Stimulated activated CD4-positive, alpha-beta T cell treated with anti-CD3 and anti-CD28 coated beads, Interleukin-4, amount 100 ng/mL, for 1 hour (primary cell): ENCODE measurements at places on chromosomes 5 and 9.

DNA sequence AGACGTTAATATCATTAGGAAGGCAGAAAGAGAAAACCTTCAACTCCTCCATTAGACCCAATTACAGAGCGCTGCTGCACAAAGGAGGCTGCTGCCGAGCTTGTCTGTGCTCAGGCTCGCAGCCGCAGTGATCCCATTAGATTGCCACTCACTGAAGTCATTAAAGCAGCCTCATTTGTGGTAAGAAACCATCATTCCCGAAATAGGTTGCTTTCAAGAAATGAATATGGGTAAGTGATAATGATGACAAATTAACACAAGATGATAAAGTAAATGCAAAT, 137.2 kb downstream of the CAVIN4 start:
- DNase-seq = no peak

GRCh38 chr5:31221001-31221400, 27.5 kb downstream of the CDH6 start:
- DNase-seq = no peak

- DNase-seq = no peak
These were observed 113.8 kb upstream of the ZNF608 start for GRCh38 chr5:124860291-124860655.

- no peak for DNase-seq
These were observed 451.6 kb downstream of the TLE1 start for GRCh38 chr9:81237565-81238231.

GRCh38 chr9:120845255-120845654, 2.5 kb upstream of the PSMD5 start:
- peak; percentile 40 for DNase-seq

- no peak for DNase-seq
These were observed 143.3 kb downstream of the ARSB start for GRCh38 chr5:78841767-78842166.

DNA sequence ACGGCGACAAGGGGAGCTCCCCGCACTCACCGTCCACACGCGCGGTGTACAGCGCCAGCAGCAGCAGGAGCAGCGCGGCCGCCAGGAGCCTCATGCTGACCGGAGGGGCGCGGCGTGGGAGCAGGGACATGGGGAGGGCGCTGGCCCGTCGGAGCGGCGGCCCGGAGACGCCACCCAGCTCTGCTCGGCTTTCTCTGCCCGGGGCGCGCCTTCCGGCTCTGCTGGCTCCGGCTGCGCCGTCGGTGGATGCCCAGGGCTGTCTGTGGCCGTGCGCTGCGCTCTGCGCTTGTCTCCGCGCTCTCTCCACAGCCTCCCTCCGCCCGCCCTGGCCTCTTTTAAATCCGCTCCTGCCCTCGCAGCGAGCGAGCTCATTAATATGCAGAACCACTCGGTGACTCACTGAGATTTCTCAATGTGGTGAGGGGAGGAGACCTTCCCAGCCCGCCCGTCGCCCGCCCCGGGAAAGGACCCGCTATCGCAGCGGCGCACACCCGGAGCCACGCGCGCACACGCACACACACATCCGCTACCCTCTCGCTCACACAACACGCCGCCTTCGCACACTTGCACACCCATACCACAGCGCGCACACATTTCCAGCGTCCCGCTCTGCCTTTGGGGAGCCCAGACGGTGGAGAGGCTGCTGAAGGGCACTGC, at the start of gene CXCL14:
Gene CXCL14 (minus strand): TSS at position 307 of the 657 bp plus-strand sequence. CDS start 213 bp downstream, at position 94.
- no peak for DNase-seq

- no peak for DNase-seq
These were observed 112.8 kb upstream of the SAP30L start for GRCh38 chr5:154333016-154333415.

DNA sequence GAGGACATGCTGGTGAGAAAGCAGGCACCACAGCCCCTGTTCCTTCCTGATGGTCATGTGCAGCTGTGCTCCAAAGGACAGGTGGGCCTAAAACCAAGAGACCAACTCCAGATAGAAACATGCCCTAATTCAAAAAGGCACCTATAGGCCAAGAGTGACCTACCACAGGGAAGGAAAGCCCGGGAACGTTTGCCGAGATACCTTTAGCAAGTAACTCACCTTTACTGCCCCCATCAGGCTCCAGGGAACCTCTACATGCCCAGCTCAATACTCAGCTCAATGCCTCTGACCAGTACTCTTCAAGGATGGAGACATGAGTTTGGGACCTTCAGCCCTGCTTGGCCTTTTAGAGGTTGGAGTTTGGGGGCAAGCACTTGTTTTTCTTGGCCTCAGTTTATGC, 172.8 kb upstream of the FSTL4 start:
- DNase-seq = no peak

DNA sequence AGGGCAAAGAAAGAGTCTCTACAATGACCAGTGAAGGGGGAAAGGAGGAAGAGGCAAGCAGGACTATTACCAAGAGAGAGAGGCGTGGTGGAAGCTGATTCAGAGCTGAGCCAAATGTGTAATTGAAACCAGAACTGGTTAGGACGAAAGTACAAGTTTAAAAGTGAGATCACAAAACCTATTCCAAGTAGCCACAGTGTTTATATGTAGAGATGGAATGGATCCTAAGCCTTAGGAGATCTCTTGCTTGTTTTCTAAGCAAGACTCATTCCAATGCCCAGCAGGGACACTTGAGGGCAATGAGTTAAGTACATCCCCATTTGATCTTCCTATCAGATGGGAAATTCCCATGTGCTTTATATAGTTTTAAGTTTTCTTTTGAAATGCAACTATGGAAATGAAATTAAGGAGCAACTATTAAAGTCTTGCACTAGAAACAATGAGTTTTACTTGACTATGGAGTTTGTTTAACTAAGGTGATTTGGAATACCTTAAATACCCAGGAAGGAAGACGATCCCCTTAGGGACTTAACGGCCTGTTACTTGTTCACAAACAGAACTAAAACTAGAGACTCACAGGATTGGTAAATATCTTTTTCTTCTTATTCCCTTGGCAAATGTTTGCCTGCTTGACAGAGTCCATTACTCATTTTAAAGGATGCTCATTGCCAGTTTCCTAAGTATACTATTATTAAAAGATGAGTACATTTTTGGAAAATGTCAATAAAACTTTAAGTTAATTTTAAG, 51.1 kb upstream of the SNX2 start:
- DNase-seq = no peak

DNA sequence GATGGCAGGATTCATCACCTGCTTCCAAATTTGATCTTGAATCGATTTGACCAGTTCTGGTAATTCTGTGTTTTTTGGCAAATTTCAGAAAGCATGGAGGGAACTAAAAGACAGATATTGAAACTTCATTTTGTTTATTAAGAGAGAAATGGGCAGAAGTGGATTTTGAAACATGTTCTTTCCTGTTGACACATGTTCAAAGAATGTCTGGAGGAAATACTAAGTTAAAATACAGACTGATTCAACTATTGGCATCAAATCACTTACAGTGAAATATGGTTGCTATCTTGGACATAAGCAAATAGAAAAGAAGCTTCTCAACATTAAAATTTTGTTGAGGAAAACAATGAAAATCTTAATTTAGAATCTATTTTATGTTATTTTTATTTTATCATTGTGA, 19.3 kb upstream of the GZMK start:
- no peak for DNase-seq

GRCh38 chr5:173331956-173332479, 3.8 kb upstream of the STC2 start:
- peak; percentile 82 for DNase-seq
